ENCODE measurements at places on chromosomes 2 and 18.

GRCh38 chr18:55858661-55859515 lies 270.9 kb upstream of the TCF4 start:
- DNase-seq: no peak

DNA sequence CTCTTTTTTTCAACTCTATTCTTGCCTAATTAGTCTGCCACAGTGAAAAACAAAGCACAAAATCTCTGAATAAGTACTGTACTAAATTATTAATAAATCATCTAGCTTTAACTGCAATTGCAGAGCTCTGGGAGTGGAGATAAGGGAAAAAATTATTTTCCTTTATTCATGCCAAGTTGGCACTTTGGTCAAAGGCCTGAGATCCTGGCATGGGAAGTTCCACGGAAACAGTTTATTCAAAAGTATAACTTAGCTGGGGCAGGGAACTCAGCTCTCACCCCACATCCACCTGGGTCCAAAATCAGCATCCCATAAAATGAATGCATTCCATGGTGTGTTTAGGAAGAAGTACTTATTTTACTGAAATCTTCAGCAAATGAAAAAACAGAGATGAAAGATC lies 185.2 kb upstream of the APCDD1 start:
- no peak for DNase-seq

GRCh38 chr2:24839729-24840128 lies 46.5 kb downstream of the CENPO start:
- DNase-seq: no peak

- no peak for DNase-seq
These were observed at the start of gene EPB41L3 for GRCh38 chr18:5543773-5544389. Gene EPB41L3 (minus strand): TSS chr18:5543997. CDS start chr18:5489183, 54,814 bp downstream.

GRCh38 chr2:100178085-100178788 lies 35.8 kb upstream of the AFF3 start:
- peak; percentile 47 for DNase-seq

DNA sequence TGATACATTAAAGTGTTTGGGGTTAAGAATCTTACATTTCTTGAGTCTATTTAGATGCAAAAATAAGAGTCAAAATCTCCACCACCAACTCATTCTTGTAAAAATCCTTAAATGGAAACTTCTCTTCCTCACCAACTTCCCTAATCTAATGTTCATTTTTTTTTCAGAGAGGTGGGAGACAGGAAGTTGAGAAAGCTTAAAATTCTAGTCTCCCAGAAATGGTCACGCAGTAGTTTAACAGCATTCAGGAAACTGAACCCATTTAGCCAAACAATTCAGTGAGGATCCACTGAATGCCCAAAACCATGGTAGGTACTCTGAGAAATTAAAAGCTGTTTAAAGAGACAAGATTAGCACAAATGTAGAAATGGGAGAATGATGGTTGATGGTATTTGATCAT lies 69.0 kb downstream of the TXNL1 start:
- no peak for DNase-seq

DNA sequence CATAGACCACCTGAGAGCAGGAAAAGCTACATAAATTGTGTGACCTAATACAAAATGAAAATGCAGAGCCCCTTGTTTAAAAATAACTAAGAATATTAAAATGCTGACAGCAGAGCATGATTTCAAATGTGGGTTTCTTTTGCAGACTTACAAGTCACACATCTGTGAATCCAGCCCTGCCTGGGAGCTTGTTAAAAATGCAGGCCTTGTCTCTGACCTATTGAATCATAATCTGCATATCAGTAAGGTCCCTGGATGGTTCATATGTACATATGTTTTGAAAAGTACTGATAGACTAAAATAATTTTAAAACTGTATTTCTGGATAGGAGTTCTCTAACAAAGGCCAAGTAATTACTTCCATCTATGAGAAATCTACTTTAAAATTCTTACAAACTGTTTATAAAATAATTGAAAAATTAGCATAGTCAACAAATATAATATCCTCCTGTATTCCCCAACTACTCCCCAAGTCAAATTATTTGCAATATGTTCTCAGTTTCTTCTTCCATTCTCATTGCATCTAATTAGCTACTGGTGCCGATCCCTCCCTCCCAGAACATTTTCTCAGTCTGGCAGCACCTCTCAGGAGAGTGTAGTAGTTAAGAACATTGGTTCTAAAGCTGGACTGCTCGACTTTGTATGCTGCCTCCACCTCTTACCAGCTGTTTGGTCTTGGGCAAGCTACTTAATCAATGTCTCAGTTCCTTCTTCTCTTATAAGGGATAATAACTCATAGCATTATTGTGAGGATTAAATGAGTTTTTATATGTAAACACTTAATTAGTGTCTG lies 1040.4 kb upstream of the CDH2 start:
- no peak for DNase-seq

DNA sequence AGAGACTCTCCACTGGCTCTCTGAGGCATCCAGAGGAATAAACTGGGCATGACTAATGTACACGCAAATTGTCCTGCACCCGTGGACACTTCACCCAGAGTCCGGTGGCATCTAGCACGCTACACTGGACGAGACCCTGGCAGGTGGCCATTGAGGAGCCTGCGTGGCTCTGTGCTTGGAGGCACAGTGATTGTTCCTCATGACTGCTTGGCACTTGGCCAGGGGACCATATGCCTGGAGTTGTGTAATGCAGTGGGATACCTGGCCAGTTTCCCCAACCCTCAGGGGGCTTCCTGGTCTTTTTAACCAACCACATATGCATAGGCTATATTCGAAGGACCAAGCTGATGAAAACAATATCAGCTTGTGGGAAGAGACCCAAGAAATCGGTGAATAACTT lies 66.6 kb downstream of the MTCL1 start:
- no peak for DNase-seq

DNA sequence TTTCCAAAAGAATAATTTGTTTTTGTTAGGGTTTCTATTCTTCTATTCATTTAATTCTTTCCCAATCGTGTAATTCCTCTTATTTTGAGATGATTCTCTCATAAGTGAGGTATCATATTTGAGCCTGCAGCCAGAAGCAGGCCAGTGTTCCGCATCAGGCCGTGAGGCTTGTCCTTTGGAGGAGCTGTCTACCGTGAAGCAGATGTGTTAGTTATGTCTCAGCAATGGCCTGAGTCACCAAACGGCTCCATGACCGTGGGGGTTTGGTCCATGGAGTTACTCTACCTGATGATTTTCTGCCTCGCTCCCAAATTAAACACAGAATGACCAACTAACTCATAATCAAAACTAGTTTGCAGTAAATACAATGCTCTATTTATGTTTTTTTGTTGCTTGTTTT lies 64.2 kb upstream of the TMEM87B start:
- no peak for DNase-seq

- DNase-seq: no peak
These were observed 426.4 kb downstream of the MBD2 start for GRCh38 chr18:53797998-53798495.

DNA sequence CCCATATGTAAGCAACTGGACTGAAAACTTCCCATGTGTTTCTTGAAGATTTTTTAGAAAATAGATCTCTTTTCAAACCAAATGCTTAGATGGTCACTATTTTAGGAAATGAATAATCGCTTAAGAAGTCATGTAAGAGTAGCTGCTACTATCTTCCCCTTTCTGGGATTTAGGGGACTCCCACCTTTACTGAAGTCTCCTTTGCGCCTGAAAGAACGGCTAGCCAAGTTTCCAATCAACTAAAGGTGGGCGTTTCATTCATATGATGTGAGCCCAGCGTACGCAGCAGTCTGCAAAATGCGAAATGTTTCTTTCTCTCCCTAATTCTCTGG lies 1.1 kb downstream of the DIPK1C start:
- DNase-seq: no peak

- DNase-seq: no peak
These were observed 20.5 kb downstream of the FHL2 start for GRCh38 chr2:105378276-105378840.

DNA sequence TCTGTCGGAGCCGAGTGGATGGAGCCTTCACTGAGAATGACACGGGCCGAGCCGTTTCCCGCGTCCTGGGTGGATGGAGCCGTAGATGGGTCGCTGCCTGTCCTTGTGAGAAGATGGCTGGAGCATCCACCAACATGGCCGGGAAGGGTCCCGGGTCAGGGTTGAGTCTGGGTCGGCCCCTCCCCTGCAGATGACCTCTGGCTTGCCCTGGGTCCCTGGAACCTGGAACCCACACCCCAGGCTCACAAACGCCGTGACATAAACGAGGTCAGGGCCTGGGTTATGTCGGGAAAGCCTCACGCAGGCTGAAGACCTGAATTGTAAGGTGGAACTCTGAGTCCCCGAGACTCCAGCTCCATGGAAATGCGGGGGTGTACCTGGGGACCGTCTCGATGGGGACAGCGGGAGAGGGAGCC lies 94.9 kb downstream of the NFATC1 start:
- no peak for DNase-seq

GRCh38 chr18:78770139-78770822 lies 209.3 kb upstream of the SALL3 start:
- DNase-seq: no peak

- DNase-seq: no peak
These were observed 4.3 kb downstream of the SEPTIN10 start for GRCh38 chr2:109609352-109610024.

DNA sequence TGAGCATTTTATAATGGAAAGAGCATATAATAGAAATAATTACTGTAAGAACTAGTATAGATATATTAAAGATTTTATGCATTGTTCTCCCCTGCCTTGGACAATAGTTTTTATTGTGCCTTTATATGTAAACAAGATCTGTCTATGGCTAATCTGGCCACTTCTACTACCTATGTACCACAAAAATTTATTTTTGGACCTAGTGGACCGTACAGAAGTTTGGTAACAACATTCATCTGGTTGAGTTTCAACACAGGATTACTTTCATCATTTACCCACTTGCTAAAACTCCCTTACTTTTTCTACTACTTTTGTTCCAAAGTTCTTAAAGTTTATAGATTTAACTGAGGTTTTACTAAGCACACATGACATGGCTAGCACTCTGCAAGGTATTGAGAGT lies 13.2 kb upstream of the MYOM1 start:
- DNase-seq: no peak

- no peak for DNase-seq
These were observed 36.6 kb downstream of the EHBP1 start for GRCh38 chr2:62741954-62742722.

DNA sequence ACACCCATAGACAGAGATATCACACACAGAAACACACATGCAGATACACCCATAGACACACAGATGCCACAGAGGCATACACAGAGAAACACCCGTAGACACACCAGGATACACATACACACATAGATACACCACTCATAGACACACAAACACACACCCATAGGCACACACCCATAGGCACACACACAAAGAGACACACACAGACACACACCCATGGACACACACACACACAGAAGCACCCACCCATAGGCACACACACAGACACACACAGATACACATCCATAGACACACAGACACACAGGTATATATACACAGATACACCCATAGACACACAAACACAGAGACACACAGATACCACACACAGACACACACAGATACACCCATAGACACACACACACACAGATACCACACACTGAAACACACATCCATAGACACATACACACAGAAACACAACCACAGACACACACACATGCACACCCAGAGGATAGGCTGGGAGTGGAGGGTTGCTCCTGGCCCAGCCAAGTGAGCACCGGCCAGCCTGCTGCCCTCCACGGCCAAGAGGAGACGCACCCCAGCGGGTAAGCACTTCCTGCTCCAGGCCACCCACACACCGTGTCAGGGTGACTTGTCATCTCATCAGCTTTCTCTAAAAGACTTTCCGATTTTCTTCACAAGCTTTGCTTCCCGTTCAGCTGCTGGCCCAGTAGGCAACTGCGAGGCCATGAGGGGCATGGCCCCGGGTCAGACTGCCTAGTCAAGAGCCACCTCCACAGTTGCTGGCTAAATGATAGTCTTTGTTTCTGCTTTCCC lies 14.1 kb upstream of the CNNM3 start:
- peak; percentile 27 for DNase-seq

- DNase-seq: no peak
These were observed 51.9 kb upstream of the ZBTB7C start for GRCh38 chr18:48460929-48461583.

DNA sequence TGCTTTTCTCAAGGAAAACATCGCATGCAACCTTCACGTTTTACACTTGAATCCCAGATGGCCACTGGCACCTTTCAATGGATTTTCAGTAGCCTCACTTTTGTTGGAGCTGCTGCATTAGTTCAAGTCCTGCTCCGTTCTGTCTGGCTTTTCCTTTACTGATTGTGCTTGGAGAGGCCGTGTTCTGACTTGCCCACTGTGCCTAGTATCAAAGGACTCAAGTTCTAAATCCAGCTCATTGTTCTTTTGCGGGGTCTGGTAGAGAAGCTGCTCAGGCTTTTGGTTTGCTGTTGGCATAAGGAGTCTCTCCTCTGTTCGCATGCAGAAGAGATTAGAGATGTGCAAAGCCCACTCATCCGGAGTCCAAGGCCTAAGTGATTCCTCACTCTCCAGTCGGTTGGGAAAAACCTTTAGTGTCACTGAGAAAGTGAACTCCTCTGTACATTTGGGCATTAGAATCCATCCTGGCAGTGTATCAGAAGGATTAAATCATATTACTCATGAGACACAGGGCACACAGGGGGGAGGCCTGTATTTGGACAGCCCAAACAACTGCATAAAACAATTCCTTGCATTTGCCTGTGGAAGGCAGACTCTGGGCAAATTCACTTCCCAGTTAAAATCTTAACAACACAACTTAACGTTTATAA lies 69.7 kb downstream of the NCK2 start:
- no peak for DNase-seq

GRCh38 chr18:48991676-48992075 lies 40.9 kb upstream of the SMAD7 start:
- no peak for DNase-seq

- DNase-seq: no peak
These were observed 2.5 kb downstream of the APLF start for GRCh38 chr2:68469935-68470334.

GRCh38 chr18:31783059-31783458 lies 22.4 kb upstream of the SLC25A52 start:
- DNase-seq: no peak

DNA sequence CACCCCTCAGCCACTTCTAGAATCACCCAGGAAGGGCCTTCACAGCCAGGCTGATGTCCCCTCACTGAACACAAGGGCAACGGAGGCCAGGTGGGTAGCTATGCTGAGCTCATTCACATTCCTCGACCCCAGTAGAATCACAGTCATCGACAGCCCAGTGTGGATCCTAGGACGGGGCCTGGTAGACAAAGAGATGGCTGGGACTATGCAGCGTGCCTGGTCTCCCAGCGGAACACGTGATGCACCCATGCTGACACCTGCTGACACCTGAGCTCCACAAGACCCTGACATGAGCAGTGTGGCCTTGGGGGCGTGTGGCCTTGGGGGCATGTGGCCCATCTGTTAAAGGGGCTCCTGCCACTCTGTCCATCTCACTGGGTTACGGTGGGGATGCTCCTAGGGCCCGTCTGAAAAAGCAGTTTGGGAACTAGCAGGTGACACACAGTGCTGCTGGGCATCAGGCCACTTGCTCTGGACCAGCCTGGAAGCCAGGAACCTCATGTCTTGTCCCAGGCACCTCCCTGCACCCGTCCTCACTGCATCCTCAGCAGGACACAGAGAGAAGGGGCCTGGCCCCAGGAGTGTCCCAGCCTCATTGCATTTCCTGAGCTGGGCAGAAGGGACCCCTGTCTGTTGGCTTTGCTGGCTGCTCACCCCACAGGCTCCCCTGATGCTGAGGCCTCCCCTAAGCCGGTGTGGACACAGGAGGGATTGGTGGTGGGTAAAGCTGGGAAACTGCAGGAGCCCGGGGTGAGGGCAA lies 9.7 kb downstream of the ECEL1 start:
- no peak for DNase-seq
